ENCODE measurements at places on chromosomes 5 and 9.

- no peak for DNase-seq
Measured at GRCh38 chr5:14009575-14009974, 65.1 kb upstream of the DNAH5 start.

GRCh38 chr9:7508516-7508915 lies 291.1 kb downstream of the DMAC1 start:
- DNase-seq, result no peak

- no peak for DNase-seq
Measured at GRCh38 chr9:120938851-120939250, 12.3 kb upstream of the TRAF1 start.

- no peak for DNase-seq
Measured at GRCh38 chr9:105697871-105698270, 3.5 kb downstream of the TMEM38B start.

GRCh38 chr5:116360008-116360853 lies 214.4 kb downstream of the SEMA6A start:
- DNase-seq, result no peak

DNA sequence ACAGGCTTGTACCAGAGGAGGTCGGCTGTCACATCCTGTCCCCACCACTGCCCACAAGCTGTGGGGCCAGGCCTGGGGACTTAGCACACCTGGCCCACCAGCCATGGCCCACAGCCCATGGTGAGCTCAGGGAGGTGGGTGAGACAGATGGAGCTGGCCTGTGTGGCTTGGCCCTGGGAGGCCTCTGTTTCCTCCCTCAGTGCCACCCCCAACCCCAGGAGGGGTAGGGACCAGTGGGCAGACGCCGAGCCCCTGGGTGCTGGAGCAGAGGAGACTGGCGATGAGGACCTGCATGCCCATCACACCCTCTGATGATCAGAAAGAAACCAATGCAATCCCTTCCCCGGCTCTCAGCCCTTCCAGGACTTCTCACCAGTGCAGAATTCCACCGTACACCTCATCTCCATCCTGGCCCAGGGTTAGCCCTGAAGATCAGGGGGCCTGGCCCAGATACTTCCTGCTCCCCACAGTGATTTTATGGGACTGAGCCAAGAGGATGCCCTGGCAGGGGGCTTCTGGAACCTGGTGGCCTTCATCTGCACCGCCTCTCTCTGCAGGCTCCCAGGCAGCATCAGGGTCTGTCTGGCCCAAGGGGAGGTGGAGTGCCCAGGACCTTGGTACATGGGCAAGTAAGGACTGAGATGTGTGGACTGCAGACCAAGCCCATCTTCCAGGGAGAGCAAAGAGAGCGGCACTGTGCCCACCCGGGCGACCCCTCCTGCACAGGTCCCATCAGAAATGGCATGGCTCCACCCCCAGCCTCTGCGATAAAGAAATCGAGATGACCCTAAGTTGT lies 16.9 kb upstream of the NKD2 start:
- no peak for DNase-seq

GRCh38 chr5:150520747-150521521 lies 13.0 kb downstream of the NDST1 start:
- DNase-seq, result no peak

DNA sequence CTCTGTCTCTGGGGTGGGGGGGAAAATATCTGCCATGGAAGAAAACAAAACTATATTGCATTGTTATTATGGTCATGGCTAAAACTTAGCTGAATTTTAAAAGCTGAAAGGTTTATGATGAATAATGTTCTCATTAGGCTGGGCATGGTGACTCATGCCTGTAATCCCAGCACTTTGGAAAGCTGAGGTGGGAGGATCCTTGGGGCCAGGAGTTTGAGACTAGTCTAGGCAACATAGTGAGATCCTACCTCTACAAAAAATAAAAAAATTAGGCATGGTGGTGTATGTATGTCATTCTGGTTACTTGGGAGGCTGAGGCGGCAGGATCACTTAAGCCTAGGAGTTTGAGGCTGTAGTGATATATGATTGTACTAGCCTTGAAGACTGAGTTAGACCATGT lies 44.5 kb downstream of the IPO11 start:
- no peak for DNase-seq

DNA sequence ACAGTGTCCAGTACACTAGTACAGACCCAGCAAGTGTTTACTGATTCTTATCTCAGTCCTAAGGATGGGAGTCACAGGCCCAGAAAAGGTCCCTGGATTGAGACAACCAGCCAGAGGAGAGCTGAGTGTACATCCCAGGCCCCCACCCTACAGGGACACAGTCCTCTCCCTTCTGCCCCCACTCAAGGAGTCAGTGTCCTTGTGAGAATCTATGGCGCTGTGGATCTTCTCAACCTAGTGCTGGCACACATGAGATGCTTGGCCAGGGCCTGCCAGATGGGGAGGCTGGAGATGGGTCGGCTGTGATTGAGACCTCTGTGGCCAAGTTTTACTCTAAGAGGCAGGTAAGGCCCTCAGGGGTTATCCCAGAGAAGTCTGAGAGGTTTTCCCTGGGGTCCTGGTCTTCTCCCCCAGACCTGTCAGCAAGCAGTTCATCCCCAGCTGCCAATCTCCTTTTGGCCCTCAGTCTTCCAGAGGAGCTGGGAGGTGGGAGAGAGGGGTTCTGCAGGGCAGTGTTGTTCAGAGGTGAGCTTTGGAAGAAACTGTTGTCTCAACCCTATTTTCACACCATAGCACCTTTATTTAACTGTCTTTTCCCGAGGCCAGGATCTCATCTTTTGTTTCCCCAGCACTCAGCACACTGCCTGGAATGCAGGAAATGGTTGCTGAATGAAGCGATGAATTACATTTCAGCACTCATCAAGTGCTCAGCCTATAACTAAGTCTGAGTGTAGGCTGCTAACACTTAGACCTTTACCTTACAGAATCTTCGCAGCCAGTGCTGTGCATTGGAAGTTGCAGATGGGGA lies 3.2 kb upstream of the NSD1 start:
- no peak for DNase-seq

DNA sequence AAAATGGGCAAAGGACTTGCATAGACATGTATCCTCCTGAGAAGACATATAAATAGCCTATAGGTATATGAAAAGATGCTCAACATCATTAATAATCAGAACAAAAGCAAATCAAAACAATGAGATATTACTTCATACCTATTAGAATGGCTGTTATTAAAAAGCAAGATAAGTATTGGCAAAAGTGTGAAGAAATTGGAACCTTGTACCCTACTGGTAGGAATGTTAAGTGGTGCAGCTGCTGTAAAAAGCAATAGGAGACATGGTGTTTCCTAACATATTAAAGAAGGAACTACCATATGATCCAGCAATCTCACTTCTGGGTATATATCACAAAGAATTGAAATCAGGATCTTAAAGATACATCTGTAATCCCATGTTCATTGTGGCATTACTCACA lies 69.8 kb upstream of the PRR16 start:
- DNase-seq, result no peak

GRCh38 chr5:173714551-173715428 lies 98.3 kb upstream of the BOD1 start:
- no peak for DNase-seq

GRCh38 chr9:81579381-81579780 lies 110.0 kb downstream of the TLE1 start:
- DNase-seq, result no peak

DNA sequence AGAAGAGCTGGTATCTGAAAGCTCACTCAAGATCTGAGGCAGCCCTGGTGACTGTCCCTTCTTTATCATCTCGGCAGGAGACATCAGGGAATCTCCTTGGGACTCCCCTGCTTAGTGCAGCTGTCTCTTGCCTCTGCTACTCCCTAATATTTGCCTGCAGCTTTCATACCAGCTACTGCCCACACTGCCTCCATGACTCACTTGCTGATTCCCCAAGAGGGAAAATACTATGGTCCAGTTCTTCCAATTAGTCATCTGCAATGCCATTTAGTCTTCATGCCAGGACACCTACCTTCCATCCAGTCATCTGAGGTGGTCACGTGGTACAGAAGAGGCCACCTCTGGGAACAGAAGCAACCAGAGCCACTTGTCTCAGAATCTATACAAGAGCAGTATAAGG lies 270.8 kb downstream of the NTRK2 start:
- DNase-seq, result no peak

- DNase-seq, result no peak
Measured at GRCh38 chr5:116672203-116672602, 97.6 kb upstream of the SEMA6A start.

GRCh38 chr5:97297063-97297703 lies 114.1 kb upstream of the RIOK2 start:
- no peak for DNase-seq

DNA sequence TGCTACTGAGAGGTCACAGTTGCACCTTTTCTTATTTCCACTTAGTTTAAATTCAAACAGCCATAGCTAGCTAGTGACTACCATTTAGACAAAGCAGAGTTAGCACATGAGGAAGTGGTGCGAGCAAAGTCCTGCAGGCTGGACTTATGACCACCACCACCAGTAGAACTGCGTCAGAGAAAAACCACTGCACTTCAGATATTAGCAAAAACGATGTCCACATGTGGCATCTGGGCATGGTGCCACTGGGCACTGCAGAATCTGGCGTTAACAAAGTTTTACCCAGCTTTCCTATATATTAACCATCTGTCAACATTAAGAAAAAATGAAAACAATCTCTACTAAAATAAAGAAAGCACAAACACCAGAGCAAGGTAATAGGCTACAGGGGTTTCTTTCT lies 80.1 kb downstream of the SPTLC1 start:
- no peak for DNase-seq

- DNase-seq, result no peak
Measured at GRCh38 chr5:141695627-141696215, 13.7 kb upstream of the ARAP3 start.
